MCF 10A (cell line): ENCODE measurements at places on chromosomes 1 and 21.

DNA sequence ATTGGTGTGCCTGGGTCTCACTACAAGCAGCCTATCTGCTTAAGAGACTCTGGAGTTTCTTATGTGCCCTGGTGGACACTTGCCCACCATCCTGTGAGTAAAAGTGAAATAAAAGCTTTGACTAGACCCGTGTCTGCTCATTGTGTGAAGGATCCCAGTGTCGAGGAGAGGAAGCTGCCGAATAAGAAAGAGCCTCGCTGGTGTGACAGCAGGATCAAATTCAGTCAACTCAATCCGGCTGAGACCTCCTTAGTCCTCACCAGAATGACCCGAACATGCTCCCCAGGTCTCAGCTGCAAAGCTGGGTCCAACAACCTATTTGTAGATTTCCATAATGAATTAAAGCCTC, 14.8 kb downstream of the CD2 start:
- no peaks in the 10 kb centered on the region for H3K27me3 ChIP-seq
- no peaks in the 10 kb centered on the region for H3K4me1 ChIP-seq
- no peak overlapping the region for H3K27ac ChIP-seq
- no peak overlapping the region for H3K4me3 ChIP-seq
- DNase-seq, result no peak

DNA sequence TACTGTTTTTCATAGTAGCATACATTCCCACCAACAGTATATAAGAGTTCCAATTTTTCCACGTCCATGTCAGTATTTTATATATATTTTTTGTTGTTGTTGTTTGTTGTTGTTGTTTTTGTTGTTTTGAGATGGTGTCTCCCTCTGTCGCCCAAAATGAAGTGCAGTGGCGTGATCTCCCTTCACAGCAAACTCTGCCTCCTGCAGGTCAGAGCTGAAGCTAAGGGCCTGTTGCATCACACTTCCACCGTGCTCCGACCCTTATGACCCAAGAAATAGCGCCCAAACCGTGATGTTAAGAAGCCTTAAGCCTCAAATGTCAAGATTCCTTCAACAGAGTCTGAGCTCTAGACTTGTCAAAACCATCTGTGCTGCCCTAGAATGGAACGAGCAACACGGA, 2032.3 kb downstream of the MRPL39 start:
- no peak for DNase-seq
- H3K4me3 ChIP-seq, result no peak overlapping the region
- no peaks in the 10 kb centered on the region for H3K27me3 ChIP-seq
- H3K4me1 ChIP-seq, result no peaks in the 10 kb centered on the region
- H3K27ac ChIP-seq, result no peak overlapping the region

GRCh38 chr1:205348554-205349487, 7.9 kb downstream of the KLHDC8A start:
- H3K4me3 ChIP-seq, result no peak overlapping the region
- peaks cover 12% of the 10 kb centered on the region for H3K4me1 ChIP-seq
- no peaks in the 10 kb centered on the region for H3K36me3 ChIP-seq
- H3K27ac ChIP-seq, result no peak overlapping the region

DNA sequence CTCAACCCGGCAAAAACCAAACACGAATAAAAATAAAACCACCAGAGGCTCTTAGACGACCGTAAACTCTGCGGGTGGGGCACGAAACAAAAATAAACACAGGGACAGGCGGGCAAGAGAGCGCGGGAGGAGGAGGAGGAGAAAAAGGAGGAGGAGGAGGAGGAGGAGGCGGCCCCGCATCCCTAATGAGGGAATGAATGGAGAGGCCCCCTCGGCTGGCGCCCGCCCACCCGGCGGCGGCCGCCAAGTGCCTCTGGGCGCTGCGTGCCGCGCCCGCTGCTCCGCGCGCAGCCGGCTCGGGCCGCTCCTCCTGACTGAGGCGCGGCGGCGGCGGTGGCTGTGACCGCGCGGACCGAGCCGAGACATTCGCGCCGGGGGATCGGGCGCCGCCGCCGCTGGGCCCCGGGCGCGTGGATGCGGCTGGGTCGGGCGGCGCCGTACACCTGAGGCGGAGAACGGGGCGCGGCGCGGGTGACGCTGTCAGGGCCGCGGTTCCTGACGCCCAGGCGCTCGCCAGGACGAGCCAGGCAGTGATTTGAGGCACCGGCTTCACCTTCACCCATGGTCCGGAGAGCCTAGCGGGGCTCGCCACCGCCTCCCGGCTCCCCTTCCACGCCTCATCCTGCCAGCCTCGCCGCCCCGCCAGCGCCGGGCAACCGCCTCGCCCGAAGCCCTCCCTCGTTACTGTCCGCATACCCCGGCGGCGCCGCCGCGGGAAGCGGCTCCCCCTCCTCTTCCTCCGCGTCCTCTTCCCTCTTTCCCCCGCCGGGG, at the start of gene MARK1:
TSS of gene MARK1 (plus strand) at position 229 of the 771 bp plus-strand sequence. CDS start 687 bp downstream, outside the sequence.
- H3K36me3 ChIP-seq, result no peaks in the 10 kb centered on the region
- peak within 1 kb of the TSS; percentile 66 for H3K27ac ChIP-seq
- peaks cover 21% of the 10 kb centered on the region for H3K4me1 ChIP-seq
- peak; percentile 76 for DNase-seq
- peak within 1 kb of the TSS; percentile 76 for H3K4me3 ChIP-seq

DNA sequence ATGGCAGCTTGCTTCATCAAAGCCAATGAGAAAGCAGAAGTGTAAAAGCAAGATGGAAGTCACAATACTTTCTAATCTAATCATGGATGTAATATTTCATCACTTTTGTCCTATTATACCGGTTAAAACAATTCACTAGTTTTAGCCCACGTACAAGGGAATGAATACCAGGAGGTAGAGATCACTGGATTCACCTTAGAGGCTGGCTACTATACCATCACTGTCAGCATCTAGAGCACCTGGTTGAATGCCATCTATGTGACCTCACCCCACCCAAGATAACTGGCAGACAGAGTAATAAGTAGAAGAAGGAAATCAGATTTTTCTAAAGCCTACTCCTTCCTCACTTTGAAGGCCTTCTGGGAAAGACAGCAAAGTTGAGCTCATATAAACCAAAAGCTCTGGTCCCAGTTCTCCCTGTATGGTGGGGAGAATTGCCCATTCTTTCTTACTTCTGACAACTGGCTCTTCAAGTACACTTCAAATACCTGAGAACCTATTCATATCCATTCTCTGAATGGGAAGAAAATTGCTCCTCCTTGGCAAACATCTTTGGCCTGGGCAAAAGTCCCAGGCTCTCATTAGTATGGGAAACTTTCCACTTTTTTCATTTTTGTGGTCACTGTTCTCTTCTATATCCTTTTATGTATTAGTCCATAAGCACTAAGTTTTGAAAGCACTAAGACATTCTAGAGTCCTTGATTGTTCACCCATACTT, 24.8 kb downstream of the HSD3B1 start:
- H3K27me3 ChIP-seq, result peaks cover 62% of the 10 kb centered on the region
- no peaks in the 10 kb centered on the region for H3K4me1 ChIP-seq
- DNase-seq, result no peak

GRCh38 chr1:209756615-209757445, 977 bp downstream of the TRAF3IP3 start:
- no peaks in the 10 kb centered on the region for H3K27me3 ChIP-seq
- no peak overlapping the region for H3K27ac ChIP-seq
- H3K4me3 ChIP-seq, result no peak overlapping the region

DNA sequence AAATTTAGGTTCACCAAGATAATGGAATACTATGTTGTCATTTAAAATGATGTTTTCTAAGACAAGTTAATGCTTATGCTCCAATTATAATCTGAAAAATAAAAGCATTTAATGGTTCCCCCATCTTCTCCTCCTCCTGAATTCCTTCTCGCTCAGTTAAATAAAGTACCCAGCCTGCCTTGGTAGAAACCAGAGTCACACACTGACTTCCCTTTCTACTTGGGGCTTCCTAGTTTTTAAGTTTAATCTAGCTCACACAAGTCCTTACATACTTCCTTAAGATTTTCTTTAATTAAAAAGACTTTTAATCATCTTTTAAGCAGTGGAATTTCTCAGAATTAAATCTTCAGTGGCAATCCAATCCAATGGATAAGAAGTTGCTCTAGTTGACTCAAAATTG, 32.9 kb downstream of the CD58 start:
- DNase-seq, result no peak
- H3K27ac ChIP-seq, result peak overlapping the region; percentile 67
- H3K4me3 ChIP-seq, result no peak overlapping the region
- H3K36me3 ChIP-seq, result peaks cover 28% of the 10 kb centered on the region

- H3K4me3 ChIP-seq, result no peak overlapping the region
- H3K36me3 ChIP-seq, result peaks cover 6% of the 10 kb centered on the region
- H3K27me3 ChIP-seq, result no peaks in the 10 kb centered on the region
- no peak for DNase-seq
- H3K4me1 ChIP-seq, result peaks cover 13% of the 10 kb centered on the region
- H3K27ac ChIP-seq, result peak overlapping the region; percentile 47
Measured at GRCh38 chr1:201450721-201451291, 18.2 kb downstream of the PHLDA3 start.

GRCh38 chr1:244445320-244446181, 6.2 kb downstream of the ADSS2 start:
- H3K4me1 ChIP-seq, result peaks cover 65% of the 10 kb centered on the region
- H3K27me3 ChIP-seq, result no peaks in the 10 kb centered on the region
- no peak for DNase-seq
- peak overlapping the region; percentile 26 for H3K4me3 ChIP-seq
- H3K36me3 ChIP-seq, result peaks cover 11% of the 10 kb centered on the region
- H3K27ac ChIP-seq, result peak overlapping the region; percentile 47

GRCh38 chr1:246160905-246161304, 346.2 kb downstream of the SMYD3 start:
- DNase-seq, result no peak
- H3K27me3 ChIP-seq, result no peaks in the 10 kb centered on the region
- no peaks in the 10 kb centered on the region for H3K36me3 ChIP-seq

- no peak for DNase-seq
- no peaks in the 10 kb centered on the region for H3K36me3 ChIP-seq
- no peaks in the 10 kb centered on the region for H3K27me3 ChIP-seq
- no peaks in the 10 kb centered on the region for H3K4me1 ChIP-seq
- H3K27ac ChIP-seq, result no peak overlapping the region
Measured at GRCh38 chr21:21722731-21723130, 724.5 kb downstream of the NCAM2 start.

GRCh38 chr1:145995148-145995881, 1.1 kb downstream of the TXNIP start:
- peak overlapping the region; percentile 95 for H3K27ac ChIP-seq
- H3K36me3 ChIP-seq, result peaks cover 64% of the 10 kb centered on the region
- no peaks in the 10 kb centered on the region for H3K27me3 ChIP-seq
- DNase-seq, result no peak

GRCh38 chr1:44609768-44610526, 64.3 kb downstream of the TMEM53 start:
- no peak for DNase-seq
- H3K4me1 ChIP-seq, result peaks cover 7% of the 10 kb centered on the region
- no peaks in the 10 kb centered on the region for H3K36me3 ChIP-seq
- no peak overlapping the region for H3K27ac ChIP-seq

DNA sequence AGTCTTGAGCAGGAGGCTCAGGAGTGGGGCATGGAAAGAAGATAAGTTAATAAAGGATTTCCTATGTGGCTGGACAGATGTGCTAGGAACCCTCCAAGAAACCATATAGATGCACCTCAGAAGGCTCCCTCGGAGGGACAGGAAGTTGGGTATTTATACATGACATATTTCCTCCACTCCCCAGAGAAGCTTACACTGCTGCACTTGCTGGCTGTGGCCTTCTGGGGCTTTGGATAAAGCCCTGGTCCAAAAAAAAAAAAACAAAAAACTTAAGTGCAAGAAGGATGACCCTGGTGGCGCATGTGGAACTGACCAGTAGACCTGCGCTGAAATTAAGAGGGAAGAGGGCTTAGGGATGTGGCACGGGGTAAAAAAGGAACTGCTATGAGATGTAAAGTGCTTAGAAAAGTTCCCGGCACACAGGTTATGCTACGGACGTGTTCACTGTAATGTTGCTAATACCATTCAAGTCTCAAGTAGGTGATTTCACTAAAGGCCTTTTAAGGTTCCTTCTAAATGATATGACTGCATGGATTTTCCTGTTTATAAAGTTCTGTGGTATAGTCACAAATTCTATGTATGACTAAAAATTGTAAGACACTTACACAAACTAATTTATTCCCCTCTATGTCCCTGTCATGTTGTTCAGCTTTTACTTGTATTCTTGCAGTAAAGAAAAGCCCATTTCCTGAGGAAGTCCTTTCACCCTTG, 253.6 kb downstream of the HMCN1 start:
- no peaks in the 10 kb centered on the region for H3K27me3 ChIP-seq
- H3K36me3 ChIP-seq, result no peaks in the 10 kb centered on the region
- H3K4me3 ChIP-seq, result no peak overlapping the region
- H3K27ac ChIP-seq, result no peak overlapping the region
- H3K4me1 ChIP-seq, result no peaks in the 10 kb centered on the region
- DNase-seq, result no peak

- H3K4me3 ChIP-seq, result no peak overlapping the region
- H3K27ac ChIP-seq, result no peak overlapping the region
- DNase-seq, result no peak
- H3K27me3 ChIP-seq, result no peaks in the 10 kb centered on the region
- peaks cover 62% of the 10 kb centered on the region for H3K36me3 ChIP-seq
- peaks cover 2% of the 10 kb centered on the region for H3K4me1 ChIP-seq
Measured at GRCh38 chr1:232428786-232429530, 201.0 kb downstream of the SIPA1L2 start.

DNA sequence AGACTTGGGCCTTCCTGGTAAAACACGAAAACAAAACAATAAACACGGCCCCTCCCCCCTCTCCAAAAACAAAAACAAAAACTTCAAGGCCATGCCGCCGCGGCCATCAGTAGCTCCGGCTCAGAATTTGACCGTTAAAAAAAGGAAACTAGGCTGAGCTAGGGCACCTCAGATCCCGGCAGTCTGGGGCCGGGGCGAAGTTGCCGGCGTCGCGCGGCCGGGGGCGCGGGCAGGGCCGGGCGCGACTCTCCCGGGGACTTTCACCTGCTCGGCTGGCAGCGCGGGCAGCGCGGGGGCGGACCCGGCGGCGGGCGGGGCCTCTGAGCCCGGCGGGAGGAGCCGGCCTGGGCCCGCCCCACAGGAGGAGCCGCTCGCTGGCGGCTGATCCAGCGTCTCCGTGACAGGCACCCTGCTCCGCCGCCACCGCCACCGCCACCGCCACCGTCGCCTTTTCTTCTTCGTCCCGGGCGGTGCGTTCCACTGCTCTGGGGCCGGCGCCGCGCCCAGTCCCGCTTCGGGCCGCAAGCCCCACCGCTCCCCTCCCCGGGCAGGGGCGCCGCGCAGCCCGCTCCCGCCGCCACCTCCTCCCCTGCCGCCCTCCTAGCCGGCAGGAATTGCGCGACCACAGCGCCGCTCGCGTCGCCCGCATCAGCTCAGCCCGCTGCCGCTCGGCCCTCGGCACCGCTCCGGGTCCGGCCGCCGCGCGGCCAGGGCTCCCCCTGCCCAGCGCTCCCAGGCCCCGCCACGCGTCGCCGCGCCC, at the start of gene NOS1AP:
TSS of gene NOS1AP (plus strand) at position 358 of the 760 bp plus-strand sequence. CDS start 487 bp downstream, outside the sequence.
- no peak within 1 kb of the TSS for H3K27ac ChIP-seq
- DNase-seq, result peak; percentile 82
- no peaks in the 10 kb centered on the region for H3K27me3 ChIP-seq
- H3K4me3 ChIP-seq, result peak within 1 kb of the TSS; percentile 84
- H3K36me3 ChIP-seq, result no peaks in the 10 kb centered on the region
- H3K4me1 ChIP-seq, result peaks cover 12% of the 10 kb centered on the region

GRCh38 chr1:222329493-222330045, 218.3 kb downstream of the HHIPL2 start:
- peak; percentile 31 for DNase-seq
- H3K36me3 ChIP-seq, result no peaks in the 10 kb centered on the region
- H3K27ac ChIP-seq, result no peak overlapping the region
- no peaks in the 10 kb centered on the region for H3K4me1 ChIP-seq
- H3K4me3 ChIP-seq, result no peak overlapping the region

- no peaks in the 10 kb centered on the region for H3K36me3 ChIP-seq
- no peak overlapping the region for H3K4me3 ChIP-seq
- DNase-seq, result no peak
- no peaks in the 10 kb centered on the region for H3K4me1 ChIP-seq
- no peaks in the 10 kb centered on the region for H3K27me3 ChIP-seq
Measured at GRCh38 chr1:242178436-242178835, 179.5 kb upstream of the MAP1LC3C start.

- H3K27ac ChIP-seq, result no peak overlapping the region
- H3K4me3 ChIP-seq, result no peak overlapping the region
- no peaks in the 10 kb centered on the region for H3K4me1 ChIP-seq
Measured at GRCh38 chr1:36836196-36836883, 198.0 kb downstream of the GRIK3 start.
